ENCODE measurements at places on chromosomes 7 and 10.

DNA sequence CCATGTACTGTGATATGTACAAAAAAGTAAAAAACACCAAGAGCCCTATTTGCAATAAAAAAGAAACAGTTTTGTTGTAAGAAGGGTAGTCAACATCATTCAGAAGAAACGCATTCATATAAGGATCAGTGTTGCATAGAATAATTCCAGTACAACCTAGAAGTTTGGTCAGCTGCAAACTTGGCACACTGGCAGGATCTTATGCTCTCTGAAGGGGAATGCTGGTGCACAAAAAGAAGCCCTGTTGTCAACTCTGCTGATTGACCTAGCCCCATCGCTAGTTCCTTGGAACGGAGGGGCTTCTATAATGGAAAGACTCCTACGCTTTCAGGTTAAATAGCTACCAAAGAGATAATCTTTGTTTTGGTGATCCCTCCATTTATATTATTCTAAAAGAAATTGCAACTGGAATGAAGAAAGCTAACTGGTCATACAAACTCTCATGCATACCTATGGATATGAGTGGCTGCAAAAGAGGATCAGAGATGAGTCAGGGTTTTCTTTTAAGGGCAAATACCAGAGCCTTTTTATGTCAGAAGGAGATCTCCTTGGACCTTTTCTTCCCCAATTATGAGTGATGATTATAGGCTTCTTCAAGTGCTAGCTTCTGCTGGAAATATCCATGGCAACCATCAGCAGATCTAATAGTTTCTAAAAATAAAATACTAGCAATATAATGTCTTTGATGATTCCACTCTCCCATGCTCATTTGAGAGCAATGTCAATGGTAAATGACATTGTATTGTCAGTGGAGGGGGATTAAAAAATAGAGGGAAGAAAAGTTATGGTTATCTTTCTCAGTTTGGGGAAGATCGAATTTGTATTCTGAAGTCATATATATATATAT, 312.4 kb upstream of the CACNA2D1 start:
- no peak for DNase-seq
- no peak overlapping the region for H3K4me3 ChIP-seq
- no peak overlapping the region for H3K27ac ChIP-seq

- peaks cover 41% of the 10 kb centered on the region for H3K4me1 ChIP-seq
- H3K4me3 ChIP-seq: peak overlapping the region; percentile 3
- peak overlapping the region; percentile 40 for H3K27ac ChIP-seq
- H3K27me3 ChIP-seq: no peaks in the 10 kb centered on the region
- DNase-seq: no peak
Observed at GRCh38 chr7:2530071-2530987, 10.8 kb downstream of the LFNG start.

DNA sequence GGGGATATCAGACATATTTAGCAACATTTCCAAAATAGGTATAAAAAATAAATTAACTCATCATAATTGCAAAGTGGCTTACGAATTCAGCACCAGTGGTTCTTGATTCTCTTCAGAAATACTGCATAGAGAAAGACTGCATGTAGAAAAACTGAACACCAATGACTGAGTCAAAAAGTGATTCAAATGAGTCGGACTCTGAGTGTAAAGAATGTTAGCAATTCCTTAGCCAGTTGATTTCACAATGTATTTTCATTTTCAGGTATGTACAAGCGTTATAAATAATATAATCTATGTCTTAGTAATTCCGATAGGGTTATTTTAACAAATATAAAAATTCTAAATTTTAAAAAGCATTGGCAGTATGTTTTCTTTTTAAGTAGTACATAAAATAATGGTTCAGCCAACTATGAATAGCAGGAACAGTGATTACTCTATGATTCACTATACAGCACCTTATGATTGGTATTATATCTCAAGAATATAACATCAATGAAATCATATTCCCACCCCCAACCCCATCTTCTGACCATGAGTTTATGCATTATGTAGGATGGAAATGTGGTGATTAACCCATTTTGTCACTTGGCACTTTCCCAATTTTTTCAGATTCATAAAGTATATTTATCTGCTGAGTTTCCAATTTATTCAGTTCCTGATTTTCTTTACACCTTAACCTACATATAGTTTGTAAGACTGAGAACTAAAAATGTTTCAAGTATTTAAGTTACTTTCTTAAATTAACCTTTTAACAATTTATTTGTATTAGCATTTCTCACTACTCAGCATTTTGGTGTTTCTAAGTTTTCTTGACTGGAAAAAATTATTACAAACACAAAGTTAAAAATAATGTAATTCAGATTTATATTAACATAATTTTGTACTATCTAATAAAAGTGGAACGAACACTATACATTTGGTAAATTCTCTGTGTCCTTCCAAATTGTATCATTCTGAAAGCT, 33.9 kb downstream of the DNAJC1 start:
- H3K27me3 ChIP-seq: no peaks in the 10 kb centered on the region
- no peak overlapping the region for H3K4me3 ChIP-seq
- peaks cover 8% of the 10 kb centered on the region for H3K4me1 ChIP-seq
- no peak for DNase-seq
- H3K36me3 ChIP-seq: no peaks in the 10 kb centered on the region
- no peak overlapping the region for H3K27ac ChIP-seq

- DNase-seq: no peak
- H3K27ac ChIP-seq: no peak overlapping the region
- H3K4me3 ChIP-seq: no peak overlapping the region
- H3K4me1 ChIP-seq: no peaks in the 10 kb centered on the region
- no peaks in the 10 kb centered on the region for H3K36me3 ChIP-seq
Observed at GRCh38 chr7:26368542-26368941, 76.9 kb downstream of the SNX10 start.

DNA sequence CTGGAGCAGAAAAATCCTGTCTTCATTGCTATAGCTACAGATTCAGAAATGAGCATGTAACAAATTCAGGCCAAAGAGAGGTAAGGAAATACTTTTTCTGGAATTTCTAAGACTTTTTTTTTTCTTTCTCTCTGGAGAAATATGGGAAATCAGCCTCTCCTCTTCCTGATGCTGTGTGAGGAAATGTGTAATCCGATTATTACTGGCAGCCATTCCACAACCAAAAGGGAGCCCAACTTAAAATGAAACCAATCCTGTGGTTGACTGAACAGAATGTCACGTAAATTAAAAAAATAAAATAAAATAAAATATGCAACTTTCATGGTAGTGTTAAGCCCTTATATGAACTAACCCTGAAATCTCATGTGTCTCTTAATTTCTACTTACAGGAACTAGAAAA, 10.7 kb upstream of the POT1 start:
- no peak for DNase-seq
- no peaks in the 10 kb centered on the region for H3K36me3 ChIP-seq
- no peaks in the 10 kb centered on the region for H3K4me1 ChIP-seq
- H3K4me3 ChIP-seq: no peak overlapping the region
- H3K27ac ChIP-seq: no peak overlapping the region
- H3K27me3 ChIP-seq: no peaks in the 10 kb centered on the region
